ENCODE measurements at places on chromosomes 13 and 19.

GRCh38 chr13:33512880-33513554, 227.5 kb upstream of the STARD13 start:
- no peak for DNase-seq

- no peak for DNase-seq
Observed at GRCh38 chr19:5632657-5633056, 9.8 kb downstream of the SAFB start.

DNA sequence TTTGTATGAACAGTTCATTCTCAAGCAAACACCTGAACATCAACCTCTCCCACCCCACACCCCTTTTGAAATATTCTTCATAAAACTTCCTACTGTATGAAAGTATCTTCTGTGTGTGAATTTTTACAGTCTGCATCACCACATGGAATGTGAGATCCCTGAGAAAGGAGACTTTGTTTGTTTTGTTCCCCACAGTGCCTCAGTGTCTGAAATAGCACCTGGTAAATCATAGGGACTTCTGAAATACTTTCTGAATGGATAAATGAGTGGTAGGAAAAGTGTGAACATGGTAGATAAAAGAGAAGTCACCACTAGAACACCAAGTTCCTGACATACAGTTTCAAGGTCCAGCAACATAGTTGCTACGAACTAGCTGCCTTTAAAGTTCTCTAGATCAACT, 1071.2 kb downstream of the EFNB2 start:
- DNase-seq, result no peak

DNA sequence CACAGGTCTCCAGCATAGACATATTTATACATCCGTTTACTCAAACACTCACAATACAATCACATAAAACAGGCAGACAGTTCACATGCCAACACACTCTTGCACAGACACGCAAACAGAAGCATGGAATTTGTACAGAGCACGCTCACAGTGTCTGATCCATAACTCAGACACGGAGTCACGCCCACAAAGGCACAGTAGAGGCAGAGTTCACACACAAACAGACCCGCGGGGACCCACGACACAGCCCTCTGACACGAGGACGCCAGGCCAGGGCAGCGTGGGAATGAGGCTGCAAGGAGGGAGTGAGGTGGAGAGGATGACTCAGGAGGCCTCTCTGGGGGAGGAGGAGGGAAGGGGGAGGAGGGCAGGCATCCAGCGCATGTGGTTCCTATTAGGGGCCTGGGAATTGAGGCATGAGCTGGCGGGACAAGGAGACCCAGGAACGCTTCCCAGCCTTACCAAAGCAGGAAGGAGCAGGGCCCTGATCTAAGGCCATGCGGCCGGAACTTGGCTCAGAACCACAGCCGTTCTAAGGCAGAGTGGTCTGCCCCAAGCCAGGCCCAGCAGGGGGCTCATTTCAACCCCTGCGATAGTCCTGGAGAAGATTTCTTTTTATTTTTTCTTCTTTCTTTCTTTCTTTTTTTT, 9.1 kb upstream of the OLFM2 start:
- peak; percentile 91 for DNase-seq

DNA sequence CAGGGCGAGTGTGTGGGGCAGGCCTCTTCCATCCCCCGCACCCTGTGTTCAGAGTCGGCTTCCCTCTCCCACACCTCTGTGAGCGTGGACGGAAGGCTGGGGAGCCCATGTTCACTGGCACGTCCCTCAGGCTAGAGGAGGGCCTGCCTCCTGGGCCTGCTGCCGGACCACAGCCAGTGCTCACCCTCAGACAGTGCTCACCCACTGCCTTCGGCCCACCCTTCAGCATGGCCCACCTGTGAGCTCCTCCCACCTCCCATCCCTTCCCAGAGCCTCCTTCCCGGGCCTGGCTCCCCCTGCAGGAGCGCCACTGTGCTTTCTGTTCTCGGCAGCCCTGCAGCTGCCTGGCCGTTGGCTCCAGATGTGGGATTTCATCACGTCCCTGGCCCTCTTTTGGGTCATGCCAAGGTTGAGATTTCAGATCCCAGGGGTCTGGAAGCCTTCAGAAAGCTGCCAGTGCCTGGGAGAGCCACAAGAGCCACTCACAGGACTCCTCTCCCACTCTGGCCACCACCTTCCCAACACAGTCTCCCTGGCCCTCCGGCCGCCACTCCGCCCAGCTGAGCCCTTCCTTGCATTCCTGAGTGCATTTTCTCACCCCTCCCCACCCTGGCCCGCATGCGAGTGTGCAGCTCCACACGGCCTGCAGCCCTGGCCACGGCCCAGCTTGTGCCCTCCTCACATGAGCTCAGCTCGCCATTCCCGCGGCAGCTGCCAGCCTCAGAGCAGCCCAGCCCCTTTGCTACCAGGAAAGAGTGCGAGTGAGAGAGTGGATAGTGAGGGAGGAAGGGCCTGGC, 25.3 kb downstream of the CAPN12 start:
- DNase-seq, result peak; percentile 94

DNA sequence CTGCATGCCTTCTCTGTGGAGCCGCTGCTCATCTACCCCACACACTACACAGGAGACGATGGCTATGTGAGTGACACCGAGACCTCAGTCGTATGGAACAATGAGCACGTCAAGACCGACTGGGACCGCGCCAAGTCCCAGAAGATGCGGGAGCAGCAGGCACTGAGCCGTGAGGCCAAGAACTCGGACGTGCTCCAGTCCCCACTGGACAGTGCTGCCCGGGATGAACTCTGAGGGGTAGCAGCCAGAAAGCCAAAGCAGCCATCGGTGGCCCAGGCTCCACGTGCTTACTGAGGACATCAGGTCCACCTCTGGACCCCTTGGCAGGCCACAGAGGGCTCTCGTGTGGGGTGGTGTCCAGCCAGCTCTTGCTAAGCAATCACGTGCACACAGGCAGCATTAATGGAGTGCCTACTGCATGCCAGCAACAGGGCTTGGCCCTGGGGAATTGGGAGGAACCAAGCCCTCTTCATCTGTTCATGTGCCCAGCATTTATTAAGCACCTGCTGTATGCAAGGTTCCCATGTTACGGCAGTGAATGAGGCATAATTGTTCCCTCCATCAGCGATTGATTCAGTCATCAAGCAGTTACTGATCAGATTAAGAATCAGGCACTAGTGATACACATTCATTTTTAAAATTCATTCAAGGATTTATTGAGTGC, 25.9 kb downstream of the COLGALT1 start:
- no peak for DNase-seq

- DNase-seq, result no peak
Observed at GRCh38 chr19:17627161-17627560, 61.0 kb downstream of the UNC13A start.

DNA sequence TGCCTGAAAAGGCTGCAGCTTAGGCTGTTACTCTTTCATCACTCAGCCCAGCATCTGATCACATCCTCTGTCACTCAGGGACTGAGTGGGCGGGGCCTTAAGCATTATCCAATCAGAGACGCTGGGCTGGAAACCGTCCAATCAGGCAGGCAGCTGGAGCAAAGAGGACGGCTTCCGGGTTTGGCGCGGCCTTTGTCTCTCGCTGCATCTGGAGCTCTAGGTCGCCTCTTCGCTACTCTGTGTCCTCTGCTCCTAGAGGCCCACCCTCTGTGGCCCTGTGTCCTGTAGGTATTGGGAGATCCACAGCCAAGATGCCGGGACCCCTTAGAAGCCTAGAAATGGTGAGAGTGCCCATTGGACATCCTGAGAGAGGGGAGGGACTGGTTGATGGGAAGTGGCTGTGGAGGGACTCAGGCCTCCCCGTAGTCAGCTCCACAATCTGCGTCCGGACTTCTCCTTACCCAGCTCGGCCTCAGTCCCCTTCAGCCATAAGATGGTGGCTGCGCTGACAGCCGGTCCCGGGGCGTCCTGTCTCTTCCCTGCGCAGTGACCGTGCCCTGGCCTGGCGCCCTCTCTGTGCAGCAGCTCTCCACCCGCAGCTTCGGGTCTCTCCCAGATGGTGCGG, at the start of gene ZNF486:
ZNF486 (plus strand) TSS at position 195 of the 625 bp plus-strand sequence; CDS start at position 312, 117 bp downstream.
- peak; percentile 97 for DNase-seq

- no peak for DNase-seq
Observed at GRCh38 chr13:42002066-42002465, 41.2 kb upstream of the VWA8 start.

DNA sequence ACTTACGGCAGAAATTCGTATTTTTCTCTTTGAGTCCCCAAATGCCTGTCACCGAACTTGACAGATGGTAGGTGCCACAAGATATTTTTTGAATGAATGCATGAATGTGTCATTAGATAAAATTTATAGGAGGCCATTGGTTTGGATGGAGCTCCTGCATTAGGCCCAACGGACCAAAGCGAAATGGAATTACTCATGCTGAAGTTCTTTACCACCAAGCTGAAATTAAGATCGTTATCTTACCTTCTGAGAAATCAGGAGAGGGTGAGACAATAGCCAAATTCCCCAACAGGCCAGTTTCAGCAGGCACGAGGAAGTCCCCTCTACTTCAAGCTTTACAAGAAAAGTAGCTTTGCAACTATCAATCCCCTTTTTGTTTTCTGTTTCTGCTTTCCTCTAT, 452.5 kb upstream of the ARGLU1 start:
- DNase-seq, result no peak

DNA sequence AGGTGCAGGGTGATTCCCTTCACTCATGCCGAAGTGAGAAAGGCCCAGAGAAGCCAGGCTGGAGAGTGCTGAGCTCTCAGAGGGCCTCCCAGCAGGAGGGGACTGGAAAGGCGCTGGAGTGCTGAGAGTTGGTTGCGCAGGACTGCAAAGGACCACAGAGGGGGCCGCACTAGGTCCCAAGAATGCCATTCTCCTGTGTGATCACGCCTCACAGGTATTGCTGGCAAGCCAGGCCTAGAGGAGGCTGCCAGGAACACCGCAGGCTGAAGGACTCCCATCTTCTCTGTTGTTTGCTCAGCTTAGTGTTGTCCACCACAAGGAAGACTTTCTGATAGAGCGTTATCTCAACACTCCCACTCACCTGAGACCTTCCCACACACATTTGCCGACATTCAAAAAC, 165.0 kb downstream of the FGF14 start:
- DNase-seq, result no peak

GRCh38 chr19:54918499-54918898, 12.6 kb downstream of the NCR1 start:
- DNase-seq, result no peak

DNA sequence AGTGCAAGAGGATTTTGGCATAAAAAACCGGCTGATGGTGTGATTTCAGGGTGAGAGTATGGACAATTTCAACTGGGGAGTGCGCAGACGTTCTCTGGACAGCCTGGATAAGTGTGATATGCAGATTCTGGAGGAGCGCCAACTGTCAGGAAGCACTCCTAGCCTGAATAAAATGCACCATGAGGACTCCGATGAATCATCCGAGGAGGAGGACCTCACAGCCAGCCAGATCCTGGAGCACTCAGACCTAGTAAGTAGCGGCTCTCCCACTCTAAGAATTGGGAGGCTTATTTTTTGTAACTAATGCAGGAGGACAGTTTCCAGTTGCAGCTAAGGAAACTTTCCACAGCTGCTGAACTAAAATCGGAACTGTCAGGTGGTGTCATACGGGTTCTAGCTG, 53.6 kb downstream of the ZAR1L start:
- peak; percentile 85 for DNase-seq

- DNase-seq, result no peak
Observed at GRCh38 chr13:108494991-108495645, 134.3 kb upstream of the MYO16 start.

- DNase-seq, result no peak
Observed at GRCh38 chr13:21219036-21219381, 42.6 kb downstream of the MRPL57 start.

DNA sequence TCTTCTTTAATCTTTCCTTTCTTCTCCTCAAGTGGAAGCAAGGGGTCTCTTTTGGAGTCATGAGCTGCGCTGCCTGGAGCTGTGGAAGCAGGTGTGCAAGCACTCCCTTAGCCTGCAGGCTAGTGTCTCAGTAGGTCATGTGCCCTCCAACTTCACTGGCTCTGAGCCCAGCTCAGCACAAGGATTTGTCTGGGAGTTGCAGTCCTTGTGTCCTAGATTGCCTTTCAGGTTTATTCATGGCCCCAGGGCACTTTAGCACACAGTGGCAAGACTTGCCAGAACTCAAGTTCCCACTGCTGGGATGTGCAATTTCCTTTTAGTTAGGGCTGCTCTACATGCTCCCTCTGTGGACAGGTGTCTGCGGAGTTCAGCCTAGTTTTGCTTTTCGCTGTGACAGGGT, 211.7 kb downstream of the LIG4 start:
- DNase-seq, result no peak

DNA sequence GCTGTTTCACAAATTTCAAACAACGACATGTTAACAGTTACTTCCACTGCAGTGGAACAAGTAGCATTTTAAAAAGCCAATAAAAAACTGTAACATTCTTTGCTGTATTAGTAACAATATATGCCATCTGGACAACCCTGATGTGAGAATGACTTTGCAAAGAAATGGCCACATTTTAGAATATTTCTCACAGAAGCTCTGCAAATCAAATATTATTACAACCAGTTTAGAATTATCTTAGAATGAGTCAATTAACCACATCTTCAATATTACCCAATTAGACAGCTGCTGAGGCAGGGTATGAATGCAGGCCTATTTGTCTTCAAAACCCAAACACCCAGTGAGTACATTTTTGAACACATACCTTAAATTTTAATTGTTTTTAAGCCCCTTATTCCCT, 3.2 kb downstream of the ZNF699 start:
- no peak for DNase-seq

GRCh38 chr19:35887197-35887596, 13.1 kb downstream of the NFKBID start:
- no peak for DNase-seq

- DNase-seq, result no peak
Observed at GRCh38 chr19:33226550-33227241, 1.0 kb upstream of the SLC7A10 start.

DNA sequence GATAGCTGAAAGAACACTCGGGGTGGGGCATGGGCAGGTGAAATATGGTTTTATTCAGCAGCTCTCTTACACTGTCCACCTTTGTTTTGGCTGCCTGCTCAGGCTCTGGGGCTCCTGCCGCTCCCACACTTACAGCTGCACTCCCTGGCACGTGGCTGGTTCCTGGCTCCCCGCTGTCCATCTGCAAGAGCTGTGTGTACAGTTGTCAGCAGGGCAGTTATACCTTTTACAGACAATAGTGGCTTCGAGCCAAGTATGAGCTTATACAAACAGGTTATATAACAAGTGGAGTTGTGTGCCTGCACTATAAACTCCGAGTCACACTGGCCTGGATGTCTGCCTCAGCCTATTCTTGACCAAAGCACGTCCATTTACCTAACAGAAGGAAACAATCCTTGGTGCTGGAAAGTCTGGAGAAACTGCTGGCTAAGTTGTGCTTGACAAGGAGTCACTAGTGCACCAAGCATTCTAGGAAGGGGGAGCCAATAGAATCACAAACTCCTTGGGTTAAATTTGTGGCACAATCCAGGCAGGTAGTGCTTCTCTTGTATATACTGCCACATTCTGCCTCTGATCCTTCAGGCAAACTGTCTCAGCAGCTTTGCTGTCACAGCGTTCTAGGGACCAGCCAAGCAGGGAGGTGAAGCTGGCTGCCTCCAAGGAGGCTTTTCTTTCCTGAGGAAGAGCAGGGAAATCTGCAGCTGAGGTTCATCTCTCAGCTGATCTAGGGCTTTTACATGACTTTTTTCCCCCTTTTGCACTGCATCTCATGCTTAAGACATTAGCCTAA, 68.2 kb downstream of the NHLRC3 start:
- no peak for DNase-seq

All from coronary artery (tissue), 2 donors.